ENCODE measurements at places on chromosomes 2 and 18.

DNA sequence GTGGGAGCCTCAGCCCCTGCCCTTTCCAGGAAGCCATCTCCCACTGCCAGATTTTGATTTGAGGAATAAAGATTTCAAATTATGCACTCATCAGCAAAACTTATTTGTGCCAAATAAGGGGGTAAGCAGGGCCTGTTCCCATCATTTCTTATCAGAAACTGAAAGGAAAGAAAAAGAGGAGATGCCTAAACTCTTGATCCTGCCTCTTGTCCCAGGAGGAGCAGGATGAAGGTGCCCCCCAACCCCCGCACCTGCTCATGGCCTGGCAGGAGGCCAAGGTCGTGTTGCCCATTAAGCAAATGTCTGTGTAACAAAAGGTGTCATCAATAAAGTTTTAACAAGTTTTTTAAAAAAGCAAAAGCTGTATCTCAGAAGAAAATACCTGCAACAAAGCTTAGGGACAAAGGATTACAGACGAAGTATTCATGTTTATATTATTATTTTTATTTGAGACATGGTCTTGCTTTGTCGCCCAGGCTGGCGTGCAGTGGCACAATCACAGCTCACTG is 80.0 kb downstream of the INPP5D start:
- no peak for DNase-seq

GRCh38 chr2:47160660-47161059 is 5.6 kb upstream of the STPG4 start:
- no peak for DNase-seq

DNA sequence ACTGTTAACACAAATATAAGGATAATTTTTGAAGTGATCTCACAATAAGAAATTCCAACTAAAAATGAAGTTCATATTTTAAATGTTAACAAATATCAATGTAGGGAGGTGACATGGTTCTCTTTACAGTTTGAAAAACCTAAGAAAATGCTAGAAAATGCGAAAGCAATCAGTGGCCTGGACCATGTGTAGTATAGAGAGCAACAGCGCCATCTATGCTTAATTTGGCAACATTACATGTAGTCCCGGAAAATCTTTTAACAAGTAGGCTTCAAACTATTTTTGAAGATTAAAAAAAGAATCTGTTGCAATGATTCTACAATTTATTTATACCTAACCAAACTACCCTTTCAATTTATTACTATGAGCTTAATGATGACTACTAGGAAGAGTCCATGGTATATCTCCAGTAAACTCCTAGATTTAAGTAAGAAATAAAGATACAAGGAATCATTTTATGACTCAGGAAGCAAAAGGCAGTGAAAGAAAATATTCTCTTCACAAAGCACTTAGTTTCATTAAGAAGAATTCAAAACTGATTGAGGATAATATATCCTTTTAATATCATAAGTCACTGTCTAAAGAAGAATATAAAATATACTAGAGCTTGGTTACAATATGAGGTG is 33.3 kb downstream of the NDUFA10 start:
- DNase-seq = no peak

DNA sequence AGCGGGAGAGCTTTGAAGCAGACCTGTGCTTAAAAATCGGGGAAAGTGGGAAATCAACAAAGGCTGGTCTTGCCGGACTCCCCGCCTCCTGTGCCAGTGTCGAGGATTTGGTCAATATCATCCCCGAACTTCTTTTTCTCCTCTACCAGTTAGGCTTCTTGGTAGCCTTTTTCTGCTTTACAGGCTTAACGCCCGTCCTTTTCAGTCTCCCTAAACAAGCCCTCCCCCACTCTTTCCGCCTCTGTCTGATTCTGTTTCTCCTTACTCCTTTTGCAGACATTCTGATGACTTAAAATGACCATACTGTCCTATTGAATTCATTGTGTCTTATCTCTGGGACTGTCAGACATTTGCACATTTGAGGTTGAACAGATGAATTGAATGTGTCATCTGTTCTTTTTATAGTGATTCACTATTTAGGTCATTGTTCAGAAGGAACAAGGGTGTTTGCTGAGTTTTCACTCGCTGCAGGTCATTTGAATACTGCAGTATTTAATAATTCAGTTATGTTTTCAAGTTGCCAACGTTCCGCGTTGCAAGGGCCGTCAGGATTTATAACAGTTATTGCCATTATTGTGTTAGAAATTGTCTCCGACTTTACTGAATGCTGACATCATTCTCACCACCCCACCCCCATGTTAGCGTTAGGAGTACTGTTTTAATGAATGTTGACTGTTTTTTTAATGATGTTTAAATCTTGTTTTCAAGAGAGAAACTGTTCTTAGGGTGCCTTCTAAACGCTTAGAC is 1.1 kb downstream of the ITGAV start:
- DNase-seq = no peak

GRCh38 chr2:240733803-240734495 is 42.3 kb downstream of the AQP12A start:
- no peak for DNase-seq

- DNase-seq = no peak
These were observed 41.4 kb upstream of the ID2 start for GRCh38 chr2:8640498-8640897.

DNA sequence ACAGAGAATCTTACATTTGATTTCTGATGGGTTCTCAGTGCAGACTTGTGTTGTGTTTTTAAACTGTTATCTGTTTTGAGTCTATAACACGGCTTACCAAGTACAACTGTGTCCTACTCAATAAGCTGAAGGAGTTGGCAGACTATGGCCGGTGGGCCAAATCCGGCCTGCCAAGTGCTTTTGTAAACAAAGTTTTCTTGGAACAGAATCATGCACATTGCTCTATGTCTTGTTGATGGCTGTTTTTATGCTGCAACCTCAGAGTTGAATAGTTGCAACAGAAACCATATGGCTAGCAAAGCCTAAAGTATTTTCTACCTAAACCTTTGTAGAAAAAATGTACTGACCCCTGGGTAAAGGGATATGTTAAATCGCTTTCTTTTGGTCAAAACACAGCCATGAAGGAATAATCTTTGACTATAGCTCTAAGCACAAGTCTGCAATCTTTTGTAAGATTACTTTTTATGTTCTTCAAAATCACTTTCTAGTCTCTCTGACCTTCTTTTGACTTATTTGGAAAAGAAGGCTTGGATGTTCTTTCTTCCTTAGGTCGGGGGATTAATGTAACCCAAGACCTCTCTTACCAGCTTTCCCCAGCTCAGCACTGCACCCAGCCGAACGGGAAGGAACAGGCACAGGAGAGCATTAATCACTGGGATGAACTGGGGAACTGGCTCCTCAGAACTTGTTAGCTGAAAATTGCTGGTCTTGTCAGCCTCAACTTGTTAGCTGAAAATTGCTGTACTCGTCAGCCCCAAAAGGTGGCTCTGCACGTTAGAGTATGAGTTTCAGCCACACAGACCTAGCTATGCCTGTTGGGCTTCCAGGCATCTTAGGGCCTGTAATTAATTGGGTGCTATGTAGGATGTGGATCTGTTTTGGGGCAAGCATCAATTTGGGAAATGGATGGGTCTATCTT is 75.4 kb downstream of the CD8B2 start:
- no peak for DNase-seq

DNA sequence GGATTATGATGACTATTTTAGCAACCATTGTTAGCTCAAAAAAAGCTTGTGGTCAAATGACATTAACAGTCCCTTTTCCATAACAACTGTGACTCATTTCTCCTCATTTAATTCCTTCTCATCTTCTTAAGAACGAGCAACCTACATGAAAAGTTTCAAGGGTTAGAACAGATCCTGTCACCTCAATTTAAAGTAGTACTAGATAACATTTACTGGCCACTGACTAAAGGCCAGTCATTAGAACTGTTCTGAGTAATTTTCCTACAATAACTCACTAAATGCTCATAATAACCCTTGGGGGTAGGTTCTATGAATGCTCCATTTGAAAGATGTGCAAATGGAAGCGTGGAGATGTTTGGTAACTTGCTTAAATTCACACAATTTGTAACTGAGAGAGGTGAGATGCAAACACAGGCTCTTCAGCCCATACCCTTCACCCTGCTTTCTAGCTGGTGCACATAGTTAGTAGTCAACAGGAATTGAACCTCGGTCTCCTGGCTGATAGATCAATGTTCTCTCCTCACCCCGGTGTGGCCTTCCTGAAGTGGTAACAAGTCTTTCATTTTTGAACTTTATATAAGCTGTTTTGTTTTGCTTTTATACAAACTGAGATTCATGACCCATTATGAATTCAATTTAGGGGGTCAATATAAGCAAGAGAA is 212.5 kb downstream of the SETBP1 start:
- no peak for DNase-seq

DNA sequence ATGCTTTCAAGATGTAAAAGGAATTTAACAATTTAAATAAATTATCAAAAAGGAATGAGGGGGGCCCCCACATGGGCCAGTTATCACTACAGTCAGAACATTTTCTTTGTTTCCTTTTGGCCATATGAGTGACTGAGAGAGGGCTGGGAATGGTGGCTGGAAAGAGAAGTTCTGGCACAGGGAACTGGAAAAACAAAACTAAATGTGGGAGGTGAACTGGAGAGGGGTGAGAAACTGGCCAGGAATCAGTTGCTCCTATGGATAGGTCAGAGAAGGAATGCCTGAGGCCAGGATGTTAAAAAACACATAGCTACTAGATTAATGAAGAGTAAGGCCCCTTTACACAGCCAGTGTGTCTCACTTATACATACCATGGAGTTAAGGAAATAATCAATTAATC is 121.0 kb downstream of the RBMS1 start:
- no peak for DNase-seq

- no peak for DNase-seq
These were observed 47.8 kb downstream of the ARHGEF4 start for GRCh38 chr2:130884503-130884902.

DNA sequence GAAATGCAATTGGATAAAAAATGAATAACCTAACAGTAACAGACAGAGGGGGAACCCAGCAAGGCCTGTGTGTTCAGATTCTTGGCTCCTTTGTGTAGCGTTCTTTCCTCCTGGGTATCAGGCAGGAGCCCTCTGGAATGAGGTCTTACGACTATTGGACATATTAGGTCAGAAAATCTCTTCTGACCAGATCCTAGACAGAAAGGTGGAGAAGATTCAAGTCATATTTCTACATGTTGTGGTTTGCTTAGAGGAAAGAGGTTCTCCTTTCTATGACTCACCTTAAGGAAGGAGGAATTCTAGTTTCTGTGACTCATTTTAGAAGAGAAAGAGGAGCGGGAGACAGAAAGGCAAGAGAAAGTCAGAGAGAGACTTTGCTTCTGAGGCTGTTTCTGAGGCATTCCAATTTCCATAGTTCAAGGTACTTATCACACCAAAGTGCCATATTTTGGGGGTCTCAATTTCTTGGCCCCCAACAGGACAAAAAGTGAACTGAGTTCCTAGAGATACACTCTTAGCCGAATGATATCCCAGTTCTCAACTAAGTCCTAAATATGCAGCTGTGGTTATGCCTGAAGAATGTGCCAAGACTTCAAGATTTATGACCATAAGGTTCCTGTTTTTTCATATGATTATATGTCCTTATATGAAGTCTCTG is 618.6 kb downstream of the ZEB2 start:
- no peak for DNase-seq

GRCh38 chr18:48679236-48679635 is 140.4 kb downstream of the CTIF start:
- DNase-seq = no peak

DNA sequence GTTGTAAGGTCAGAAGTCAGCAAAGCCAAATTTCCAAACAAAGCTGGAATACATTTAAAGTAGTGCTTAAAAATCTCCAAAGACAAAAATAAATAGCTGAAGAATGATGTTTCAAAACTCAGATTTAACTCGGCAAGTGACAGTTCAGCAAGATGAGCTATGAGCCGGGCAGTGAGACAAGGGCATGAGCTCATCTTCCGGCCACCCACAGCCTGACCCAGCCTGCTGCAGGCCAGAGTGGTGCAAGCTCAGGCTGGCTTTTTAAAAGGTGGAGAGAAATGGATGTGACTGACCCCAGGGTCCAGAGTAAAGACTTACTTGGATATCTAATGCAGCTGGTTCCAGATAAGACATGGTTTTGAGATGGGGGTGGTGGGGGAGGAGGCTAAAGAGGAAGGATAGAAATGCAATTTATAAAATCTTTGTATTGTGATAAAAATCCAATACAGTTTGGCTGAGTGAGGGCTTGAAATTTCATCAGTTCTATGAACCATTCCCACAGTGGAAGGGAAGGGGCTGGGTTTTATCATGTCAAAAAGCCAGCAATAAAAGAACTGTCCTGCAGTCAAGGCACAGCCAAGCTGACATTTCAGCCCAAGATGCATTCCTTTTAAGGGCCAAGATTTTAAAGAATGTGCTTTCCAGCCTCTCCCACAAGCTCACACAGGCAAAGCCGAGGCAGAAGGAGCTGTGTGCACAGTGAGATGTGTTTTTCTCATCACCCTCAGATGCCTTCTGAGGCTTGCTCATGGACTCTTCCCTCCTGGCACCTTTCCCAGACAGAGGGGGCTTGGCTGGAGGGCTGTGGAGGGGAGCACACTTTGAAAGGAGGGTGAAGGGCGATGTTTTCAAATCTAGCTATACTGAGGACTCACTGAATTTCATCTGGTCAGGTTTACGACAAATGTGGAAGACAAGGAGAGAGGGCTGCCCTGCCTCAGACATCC is 97.9 kb upstream of the KLHL29 start:
- DNase-seq = peak; percentile 31

DNA sequence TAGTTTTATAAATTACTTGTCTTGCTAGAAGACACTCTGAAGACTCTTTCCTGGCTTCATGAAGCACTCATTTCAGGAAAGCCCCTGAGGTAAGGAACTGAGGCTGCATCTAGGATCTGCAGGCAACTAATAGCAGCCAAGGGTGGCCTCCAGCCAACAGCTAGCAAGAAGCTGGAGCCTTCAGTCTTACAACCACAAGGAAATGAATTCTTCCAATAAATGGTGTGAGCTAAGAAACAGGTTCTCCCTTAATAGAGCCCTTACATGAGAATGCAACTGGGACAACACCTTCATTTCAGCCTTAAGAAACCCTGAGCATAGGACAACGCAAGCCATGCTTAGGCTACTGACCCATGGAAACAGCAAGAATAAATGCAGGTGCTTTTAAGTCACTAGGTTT is 254.6 kb upstream of the RBBP8 start:
- DNase-seq = peak; percentile 46

GRCh38 chr2:181848261-181848886 is 43.2 kb upstream of the ITPRID2 start:
- DNase-seq = no peak

GRCh38 chr2:199219551-199219950 is 238.2 kb downstream of the SATB2 start:
- no peak for DNase-seq

- DNase-seq = no peak
These were observed 195.3 kb upstream of the CDH2 start for GRCh38 chr18:28372186-28372585.
